ENCODE measurements at places on chromosomes 7 and 10. TPM values are rescaled to one million over a fixed set of nuclear protein-coding genes. Genes with fewer than 3 reads are reported as not detected.

The TAS2R4 gene
- 5.2 TPM for polyA plus RNA-seq

The NXPH1 gene
- polyA plus RNA-seq, result not detected

The CFAP69 gene
- 15.1 TPM for polyA plus RNA-seq

The HDAC9 gene
- polyA plus RNA-seq, result 11.1 TPM

The EMX2 gene
- 0.38 TPM for polyA plus RNA-seq

The ZNF425 gene
- polyA plus RNA-seq, result 5.0 TPM

The CLRN3 gene
- polyA plus RNA-seq, result not detected

The OLAH gene
- 0.45 TPM for polyA plus RNA-seq

The IL2RA gene
- polyA plus RNA-seq, result 0.16 TPM

The RAB19 gene
- 1.2 TPM for polyA plus RNA-seq

The PRLHR gene
- polyA plus RNA-seq, result 0.08 TPM

DNA sequence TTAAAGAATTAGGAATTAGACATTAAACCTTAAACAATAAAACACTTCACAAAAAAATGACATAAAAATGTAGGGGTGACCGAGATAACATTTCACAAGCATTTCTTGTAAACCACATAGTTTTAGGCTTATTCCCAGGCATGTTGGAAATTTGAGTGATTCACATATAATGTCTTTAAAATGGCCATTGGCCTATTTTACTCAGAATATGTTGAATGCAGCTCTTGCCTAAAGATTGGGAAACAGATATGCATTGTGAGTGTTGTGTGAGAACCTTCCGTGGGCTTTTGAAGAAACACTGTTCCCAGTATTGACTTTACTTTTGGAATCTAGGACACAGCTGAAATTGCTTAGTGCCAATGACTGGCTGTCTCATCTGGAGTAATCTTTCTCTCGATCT, 79.6 kb downstream of the ARL5B start:
- DNase-seq, result no peak

- no peak for DNase-seq
These were observed 66.5 kb downstream of the AFAP1L2 start for GRCh38 chr10:114337510-114338462.

DNA sequence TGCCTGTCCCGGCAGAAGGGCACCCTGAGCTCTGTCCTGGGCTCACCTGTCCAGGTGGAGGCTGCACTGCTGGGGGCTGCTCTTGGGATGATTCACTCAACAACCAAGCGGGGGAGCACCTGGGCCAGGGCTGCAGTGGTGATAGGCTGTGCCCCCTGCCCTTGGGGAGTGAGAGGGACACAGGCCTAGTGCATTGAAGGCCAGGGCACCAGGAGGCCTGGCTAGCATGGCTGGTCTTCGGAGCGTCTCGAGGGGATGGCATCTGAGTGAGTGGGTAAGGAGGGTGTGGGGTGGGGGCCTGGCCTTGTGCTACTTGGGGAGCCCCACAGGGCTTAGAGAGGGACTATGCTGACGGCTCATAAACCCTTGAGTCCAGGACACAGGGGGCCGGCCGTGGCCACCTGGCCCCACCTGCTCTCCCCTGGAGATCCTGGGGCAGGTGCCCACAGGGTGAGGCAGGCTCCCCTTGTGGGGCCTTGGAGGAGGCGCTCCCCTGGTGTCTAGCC, 3.1 kb downstream of the PWWP2B start:
- DNase-seq, result no peak

- no peak for DNase-seq
These were observed 2.0 kb upstream of the NRAP start for GRCh38 chr10:113665806-113666354.

DNA sequence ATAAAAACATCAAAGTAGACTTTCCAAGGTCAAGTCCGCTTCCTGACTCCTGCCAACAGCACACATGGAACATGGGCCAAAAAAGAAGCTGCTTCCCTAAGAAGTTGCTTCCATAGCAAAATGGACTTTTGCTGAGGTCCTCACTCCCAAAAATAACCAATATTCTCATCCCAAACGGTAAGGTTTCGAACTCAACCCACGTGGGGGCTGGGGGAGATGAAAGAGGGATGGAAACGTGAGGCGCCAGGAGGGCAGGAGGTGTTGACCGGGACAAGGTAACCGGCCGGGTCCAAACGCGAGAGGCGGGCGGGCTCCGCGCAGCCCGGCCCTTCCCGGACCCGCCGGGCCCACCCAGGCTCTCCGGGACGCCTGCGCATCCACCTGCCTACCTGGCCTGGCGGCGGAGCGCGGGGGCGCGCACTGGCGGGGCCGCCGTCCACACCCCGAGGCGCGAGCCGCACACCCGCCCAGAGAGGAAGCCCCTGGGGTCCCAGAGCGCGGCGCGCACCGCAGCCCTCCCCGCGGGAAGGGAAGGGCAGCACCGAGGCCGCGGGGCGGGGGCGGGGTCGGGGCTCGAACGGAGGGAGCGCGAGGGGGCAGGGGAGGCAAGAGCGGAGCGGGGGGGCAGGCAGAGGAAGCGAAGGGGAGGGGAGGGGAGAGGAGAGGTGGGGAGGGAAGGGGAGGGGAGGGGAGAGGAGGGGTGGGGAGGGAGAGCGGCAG, 742 bp downstream of the LMBR1 start:
- no peak for DNase-seq

GRCh38 chr7:139396323-139396951, 36.7 kb downstream of the LUC7L2 start:
- DNase-seq, result no peak

- DNase-seq, result no peak
These were observed 303.7 kb downstream of the EXOC4 start for GRCh38 chr7:133556553-133556952.

- DNase-seq, result no peak
These were observed 251.9 kb upstream of the TCERG1L start for GRCh38 chr10:131563411-131563810.

DNA sequence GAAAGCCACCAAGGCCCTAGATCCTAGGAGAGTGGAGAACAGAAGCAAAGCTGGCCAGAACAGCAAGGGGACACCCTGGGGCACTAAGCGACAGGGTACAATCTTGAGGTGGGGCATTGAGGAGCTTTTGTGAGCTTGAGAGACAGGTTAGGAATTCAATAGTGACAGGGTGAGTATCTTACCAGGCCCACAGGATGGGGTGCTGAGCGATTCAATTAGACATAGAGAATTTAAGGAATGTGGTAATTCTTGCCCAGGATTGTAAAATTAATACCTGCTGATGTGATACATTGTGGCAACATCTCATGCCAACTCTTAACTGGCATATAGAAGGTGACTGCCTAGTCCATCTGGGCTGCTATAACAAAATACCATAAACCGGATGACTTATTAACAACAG, 14.0 kb downstream of the RBP3 start:
- no peak for DNase-seq

DNA sequence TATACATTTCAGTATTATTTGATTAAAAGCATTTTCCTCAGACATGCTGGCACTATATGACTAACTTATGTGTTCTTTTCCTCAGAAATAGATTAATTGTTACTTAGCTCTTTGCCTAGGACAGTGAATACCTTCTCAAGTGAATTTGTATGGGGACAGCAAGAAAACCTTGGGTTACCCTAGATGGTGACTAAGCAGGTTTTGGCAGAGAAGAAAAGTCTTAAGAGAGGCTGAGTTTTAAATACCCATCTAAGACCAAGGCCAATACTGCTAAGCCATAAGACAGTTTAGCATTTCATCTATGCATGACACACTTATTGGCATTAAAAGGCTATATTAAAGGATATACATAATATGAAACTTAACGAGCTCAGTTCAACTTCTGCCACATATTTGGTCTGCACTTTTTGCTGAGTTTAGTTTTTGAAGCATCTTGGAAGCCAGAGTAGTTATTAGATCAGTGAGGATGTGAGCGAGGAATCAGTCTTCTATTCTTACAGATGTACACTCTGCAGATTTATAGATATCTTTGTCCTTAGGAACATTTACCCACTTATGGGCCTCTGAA, 54.6 kb upstream of the FAM3C start:
- DNase-seq, result no peak

GRCh38 chr10:101629837-101630632, 41.9 kb downstream of the DPCD start:
- no peak for DNase-seq

GRCh38 chr7:94368371-94368791, 26.3 kb upstream of the COL1A2 start:
- DNase-seq, result peak; percentile 78

GRCh38 chr7:44965441-44965903, 13.3 kb downstream of the MYO1G start:
- DNase-seq, result no peak

DNA sequence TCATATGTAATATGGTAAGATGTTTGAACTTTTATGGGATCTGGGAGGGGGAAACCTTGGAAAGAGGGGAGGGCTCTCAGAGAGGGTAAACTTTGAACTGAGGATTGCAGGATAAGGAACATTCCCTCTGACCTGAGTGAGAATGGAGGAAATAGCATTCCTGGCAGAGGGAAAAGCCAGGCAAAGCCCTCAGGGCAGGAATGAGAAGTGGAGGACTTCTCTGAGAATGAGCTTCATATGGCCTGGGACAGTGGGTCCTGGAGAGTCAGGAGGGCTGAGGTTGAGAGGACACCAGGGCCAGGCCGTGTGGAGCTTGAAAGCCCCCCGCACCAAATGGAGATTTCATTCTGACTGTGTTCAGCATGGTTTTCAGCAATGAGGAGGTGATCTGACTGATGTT, 34.2 kb downstream of the NPVF start:
- no peak for DNase-seq

DNA sequence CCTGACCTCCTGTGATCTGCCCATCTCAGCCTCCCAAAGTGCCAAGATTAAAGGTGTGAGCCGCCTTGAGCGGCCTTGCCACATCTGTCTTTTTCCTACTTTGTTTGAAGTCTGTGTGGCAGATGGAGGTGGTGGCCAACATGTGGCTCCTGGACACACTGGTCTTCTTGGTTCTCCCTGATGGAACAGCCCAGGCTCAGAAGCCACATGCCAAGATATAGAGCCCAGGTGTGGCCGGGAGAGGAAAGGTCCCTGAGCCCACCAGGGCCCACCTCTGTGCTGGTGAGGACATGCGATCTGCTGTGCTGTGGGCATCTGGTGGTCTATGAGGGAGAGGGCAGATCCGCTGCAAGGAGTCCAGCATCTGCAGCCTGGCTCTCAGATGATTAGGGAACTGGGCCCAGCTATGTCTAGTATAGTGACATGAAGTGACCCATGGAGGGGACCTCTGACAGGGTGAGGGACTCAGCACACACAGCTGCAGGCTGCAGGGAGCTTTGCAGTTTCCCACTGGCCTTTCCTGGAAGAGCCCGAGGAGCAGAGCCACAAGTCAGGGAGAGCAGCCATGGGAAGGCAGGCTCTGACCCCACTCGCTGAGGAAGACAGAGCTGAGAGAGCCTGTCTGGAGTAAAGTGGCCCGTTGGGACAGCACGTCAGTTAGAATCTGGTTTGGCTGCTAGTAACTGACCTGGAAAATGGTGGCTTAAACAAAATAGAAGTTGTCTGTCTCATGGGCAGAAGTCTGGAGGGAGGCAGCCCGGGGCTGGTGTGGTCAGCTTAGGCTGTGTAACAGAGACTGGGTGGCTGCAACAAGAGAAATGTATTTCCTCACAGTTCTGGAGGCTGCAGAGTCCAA, 25.9 kb downstream of the ADCY1 start:
- DNase-seq, result no peak

GRCh38 chr10:32445036-32445435, 904 bp upstream of the CCDC7 start:
- DNase-seq, result no peak

DNA sequence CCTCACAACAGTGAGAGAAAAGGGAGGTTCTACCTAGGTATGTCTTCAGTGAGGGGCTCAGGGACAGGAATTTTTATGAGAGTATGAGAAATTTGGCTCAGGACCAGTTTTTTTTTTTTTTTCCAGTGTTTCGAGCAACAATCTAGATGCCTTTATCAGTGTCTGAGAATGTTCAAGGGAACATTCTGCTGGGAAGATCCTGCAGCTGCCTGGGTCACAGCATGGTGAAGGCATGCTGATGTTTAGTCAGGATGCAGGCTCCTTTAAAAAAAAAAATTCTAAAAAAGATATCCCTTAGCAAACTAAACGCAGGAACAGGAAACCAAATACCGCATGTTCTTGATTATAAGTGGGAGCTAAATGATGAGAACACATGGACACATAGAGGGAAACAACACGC, 31.0 kb downstream of the SBDS start:
- DNase-seq, result no peak

DNA sequence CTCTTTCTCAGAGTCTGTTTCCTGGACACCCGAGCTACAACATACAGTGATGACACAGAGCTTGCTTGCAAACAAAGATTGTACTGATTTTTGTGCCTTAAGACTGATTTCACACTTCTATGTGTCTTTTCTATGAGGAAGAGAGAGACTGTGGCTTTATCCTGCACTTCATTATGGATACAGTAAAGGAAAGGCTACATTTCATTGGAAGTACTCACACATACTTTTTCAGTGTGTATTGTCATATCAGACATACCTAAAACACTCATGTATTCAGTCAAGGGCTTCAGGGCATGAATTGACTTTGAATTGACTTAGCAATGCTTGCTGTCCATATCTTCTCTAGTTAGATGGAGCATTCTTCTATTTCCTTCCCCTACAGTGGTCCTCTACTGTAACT, 135.5 kb upstream of the IMMP2L start:
- DNase-seq, result no peak

GRCh38 chr10:46052057-46052790, 6.2 kb upstream of the MSMB start:
- DNase-seq, result no peak

GRCh38 chr10:73296946-73297345, 44.5 kb upstream of the MRPS16 start:
- DNase-seq, result no peak

GRCh38 chr10:87849001-87849400, 14.3 kb downstream of the KLLN start:
- no peak for DNase-seq

DNA sequence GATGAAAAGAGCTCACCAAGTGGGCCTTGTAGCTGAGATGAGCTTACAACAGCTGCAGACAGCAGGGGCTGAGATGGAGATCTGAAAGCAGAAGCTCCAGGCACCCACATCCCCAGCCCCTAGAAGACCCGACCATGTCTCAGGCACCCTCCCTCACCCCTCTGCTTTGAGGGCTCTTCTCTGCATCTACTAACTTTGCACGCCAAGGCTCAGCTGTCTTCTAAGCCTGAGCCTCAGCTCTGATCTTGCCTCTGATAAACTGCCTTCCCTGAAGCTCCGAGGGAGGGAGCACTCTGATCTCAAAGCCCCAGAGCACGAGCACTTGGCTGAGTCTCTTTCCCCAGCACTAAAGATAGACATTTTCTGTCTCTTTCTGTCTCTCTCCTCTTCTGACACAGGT, 42.0 kb downstream of the ANXA8 start:
- no peak for DNase-seq

DNA sequence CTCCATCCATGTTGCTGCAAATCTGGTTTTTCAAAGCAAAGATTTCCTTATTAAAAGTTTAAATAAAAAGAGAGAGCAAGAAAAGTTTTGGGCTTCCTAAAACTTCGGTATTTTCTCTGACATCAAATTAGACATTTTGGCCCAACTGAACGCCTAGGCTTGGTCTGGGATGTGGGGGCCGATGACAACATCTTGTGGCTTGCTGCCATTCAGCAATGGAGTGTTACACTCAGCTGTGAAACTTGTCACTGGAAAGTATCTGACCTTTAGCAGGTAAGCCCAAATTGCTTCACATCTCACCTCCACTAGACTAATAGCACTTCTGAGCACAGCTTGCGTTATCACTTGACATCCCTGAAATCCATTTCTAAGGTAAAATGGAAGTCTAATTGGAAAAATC, 320.6 kb downstream of the GATA3 start:
- no peak for DNase-seq

- DNase-seq, result no peak
These were observed 25.6 kb upstream of the ERCC6 start for GRCh38 chr10:49564461-49565009.

- DNase-seq, result no peak
These were observed 729.4 kb downstream of the SORCS1 start for GRCh38 chr10:106435081-106435480.
